Coronary artery (tissue), 2 donors: ENCODE measurements at places on chromosomes 5 and 9.

GRCh38 chr9:99634186-99634585, 187.5 kb upstream of the NR4A3 start:
- DNase-seq: no peak

GRCh38 chr5:8033261-8033660, 164.3 kb downstream of the MTRR start:
- DNase-seq: no peak

GRCh38 chr9:82810915-82811314, 252.0 kb downstream of the RASEF start:
- no peak for DNase-seq

GRCh38 chr5:116814626-116815385, 240.2 kb upstream of the SEMA6A start:
- DNase-seq: no peak

DNA sequence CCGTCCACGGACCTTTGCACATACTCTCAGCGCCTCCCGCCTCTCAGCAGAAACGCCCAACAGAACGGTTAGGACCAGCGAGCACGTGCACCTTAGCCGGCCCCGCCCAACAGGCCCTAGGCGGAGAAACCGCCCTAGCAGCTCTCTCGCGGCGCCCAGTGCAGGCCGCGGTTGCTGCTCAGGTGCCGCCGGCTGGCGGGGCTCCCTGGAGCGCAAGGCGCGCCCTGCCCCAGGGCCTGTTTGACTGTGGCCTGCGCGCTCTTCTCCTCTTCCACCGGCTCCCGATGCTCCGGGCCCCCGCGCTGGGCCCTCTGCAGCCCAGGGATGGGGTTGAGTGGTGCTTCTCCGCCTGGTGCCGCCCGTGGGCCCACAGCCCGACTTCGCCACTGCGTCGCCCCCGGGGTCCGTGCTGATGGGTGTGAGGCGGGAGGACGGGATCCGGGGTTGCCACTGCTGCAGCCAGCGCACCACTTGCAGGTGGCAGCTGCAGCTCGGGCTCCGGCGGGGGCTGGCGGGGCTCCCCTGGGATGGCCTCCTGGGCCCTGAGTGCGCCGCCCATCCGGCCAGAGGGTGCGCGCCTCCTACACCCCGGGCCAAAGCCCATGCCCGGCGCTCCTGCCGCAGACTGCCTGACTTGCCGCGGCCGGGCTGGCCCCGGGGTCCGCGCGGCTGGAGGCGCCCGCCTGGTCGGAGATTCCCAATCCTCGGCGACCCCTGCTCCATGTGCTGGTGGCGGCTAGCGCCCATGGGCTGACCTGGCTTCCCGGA, 1889.4 kb upstream of the CDH9 start:
- DNase-seq: no peak

DNA sequence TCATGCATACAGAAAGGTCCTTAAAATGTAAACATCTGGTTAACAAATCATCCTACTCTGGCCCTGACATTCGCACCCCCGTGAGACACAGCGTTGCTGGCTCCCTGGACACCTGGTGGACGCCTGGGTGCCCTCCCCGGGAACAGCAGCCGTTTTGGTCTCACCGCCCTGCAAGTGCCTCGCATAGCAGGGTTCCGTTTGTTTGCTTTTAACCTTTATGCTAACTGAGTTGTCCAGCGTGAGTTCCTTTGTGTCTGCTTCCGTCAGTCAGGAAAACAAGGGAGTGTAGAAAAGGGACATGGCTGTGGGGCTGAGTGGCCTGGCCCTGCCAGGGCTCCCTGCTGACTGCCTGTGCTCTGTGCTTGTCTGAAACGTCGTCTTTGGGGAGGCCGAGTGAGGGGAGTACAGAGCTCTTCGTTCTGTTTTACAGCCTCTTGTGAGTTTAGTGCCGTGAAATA, 91.8 kb upstream of the CACNA1B start:
- no peak for DNase-seq

DNA sequence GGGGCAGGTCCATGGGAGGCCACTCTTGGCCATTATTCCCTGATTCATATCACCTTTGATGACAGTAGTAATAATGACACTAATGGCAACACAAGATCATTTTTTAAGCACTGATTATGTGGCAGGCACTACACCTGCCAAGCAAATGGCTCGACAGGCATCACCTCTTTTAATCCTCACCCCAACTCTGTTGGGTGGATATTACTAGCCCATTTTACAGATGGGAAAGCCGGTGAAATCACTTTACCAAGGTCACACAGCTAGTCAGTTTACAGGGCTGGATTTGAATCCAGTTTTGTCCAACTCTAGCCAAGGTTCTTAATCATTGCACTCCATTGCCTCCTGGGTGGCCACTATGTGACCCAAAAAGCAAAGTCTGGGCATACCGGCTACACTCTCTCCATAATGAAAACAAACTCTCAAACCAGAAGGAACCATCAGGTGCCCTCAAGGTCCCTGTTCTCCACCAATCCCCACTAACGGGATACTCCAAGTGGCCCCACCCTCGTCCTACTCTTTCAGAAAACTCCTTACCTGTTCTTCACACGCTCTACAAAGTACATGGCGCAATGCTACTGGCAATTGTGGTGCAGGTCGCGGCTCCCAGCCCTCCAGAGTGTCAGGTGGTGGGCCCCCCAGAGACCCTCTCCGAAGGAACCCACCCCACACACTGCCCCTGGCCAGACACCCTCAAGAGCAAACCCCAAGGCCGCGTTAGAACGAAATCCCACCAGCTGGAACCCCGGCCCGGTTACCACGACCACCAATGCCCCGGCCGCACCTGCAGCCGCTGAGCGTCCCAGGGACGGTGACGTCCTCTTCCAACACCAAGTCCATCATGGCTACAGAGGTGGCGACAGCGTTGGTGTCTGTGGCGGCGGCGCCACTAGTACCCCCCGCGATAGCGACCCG, 572 bp downstream of the CDK5RAP2 start:
- DNase-seq: no peak

GRCh38 chr5:170486371-170486770, 17.4 kb upstream of the KCNIP1 start:
- DNase-seq: no peak

GRCh38 chr5:41264019-41264418, 50.7 kb upstream of the C6 start:
- DNase-seq: no peak
